ENCODE measurements at places on chromosomes 3 and 15.

- no peak for DNase-seq
Measured at GRCh38 chr3:141797819-141798447, 34.7 kb downstream of the GRK7 start.

DNA sequence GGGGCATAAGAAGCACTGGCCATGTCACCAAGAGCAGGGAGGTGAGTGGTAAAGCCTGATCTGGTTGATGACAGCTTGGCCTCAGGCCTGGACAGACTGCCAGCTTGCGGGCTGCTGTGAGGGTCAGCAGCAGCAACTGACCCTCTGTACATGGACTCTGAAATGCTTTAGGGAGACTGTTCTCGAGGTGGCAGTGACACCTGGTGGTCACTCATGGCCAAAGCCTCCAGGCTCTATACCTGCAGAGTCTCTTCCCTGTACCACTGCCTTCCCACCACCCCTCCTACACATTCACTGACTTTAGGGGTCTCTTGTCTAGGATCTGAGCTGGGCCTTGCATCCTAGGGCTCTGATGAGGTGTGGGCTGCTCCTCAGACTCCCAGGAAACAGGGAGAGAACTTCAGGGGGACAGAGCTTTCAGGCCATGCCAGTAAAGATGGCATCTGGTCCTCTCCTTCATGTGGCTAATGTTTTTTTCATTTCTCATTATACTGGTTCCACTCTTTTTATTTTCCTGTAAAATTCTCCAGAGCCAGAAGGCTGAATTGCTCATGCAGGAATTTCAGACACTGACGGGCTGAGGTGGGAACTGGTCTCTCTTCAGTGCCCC, 17.2 kb upstream of the TIMP4 start:
- no peak for DNase-seq

- DNase-seq, result peak; percentile 100
Measured at GRCh38 chr3:16461463-16462245, 51.8 kb downstream of the RFTN1 start.

DNA sequence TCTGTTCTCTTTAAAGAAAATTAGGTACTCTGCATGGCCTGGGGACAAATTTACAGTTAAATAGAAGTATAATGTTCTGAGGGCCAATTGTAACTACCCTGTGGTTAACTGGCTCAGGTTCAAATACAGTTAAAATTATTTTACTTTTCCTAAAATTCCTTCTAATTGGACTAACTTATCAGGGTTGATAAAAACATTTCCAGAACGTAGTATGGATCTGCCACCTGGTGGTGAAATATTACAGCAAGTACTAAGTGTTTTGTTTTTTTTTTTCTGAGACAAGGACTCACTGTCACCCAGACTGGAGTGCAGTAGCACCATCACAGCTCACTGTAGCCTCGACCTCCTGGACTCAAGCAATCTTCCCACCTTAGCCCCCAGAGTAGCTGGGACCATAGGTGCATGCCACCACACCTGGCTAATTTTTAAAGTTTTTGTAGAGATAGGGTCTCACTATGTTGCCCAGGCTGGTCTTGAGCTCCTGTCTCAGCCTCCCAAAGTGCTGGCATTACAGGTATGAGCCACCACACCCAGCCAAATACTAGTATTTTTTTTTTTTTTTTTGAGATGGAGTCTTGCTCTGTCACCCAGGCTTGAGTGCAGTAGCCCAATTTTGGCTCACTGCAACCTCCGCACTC, 29.2 kb downstream of the NEO1 start:
- peak; percentile 4 for DNase-seq

- no peak for DNase-seq
Measured at GRCh38 chr15:22941179-22941578, 39.0 kb downstream of the CYFIP1 start.

GRCh38 chr3:25433106-25433505, 5.0 kb downstream of the RARB start:
- DNase-seq, result no peak

DNA sequence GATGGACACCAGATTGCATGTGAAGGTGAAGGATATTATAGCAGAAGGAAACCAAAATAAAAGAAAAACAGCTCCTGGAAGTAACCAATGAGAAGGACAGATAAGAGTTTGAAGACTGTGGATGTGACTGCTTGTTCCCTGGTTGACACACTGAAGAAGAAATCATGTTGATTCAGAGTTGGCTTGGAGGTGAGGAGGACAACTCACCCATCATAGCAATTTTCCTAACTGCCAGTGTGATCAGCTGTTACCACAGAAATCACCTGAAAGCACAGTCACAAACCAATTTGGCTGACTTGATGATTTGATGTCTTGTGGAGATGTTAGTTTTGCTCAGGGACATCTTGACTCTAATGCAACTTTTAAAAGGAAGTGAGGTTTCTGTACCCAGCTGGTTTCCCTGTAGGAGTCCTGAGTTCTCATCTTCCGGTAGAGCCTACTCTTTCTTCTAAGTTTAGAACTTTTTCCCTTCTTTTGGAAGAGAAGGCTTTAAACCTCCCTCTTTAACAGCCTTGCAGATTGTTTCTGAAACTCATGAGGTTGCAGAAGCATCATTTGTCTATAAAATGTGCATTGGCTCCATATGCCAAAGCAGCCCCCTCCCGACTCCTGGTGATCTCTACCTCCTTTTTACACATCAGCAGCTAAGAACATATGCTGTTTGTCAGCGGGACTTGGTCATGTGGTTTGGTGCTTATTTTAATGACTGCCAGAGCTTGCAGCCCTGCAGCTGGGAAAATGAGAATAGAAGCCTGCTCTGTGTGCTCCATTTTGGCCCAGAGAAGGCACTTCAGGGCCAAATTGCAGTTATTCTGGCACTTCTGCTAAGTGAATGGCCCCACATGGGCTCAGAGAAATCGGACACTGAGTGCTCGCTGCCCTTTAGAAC, 10.3 kb downstream of the ATG7 start:
- DNase-seq, result no peak

DNA sequence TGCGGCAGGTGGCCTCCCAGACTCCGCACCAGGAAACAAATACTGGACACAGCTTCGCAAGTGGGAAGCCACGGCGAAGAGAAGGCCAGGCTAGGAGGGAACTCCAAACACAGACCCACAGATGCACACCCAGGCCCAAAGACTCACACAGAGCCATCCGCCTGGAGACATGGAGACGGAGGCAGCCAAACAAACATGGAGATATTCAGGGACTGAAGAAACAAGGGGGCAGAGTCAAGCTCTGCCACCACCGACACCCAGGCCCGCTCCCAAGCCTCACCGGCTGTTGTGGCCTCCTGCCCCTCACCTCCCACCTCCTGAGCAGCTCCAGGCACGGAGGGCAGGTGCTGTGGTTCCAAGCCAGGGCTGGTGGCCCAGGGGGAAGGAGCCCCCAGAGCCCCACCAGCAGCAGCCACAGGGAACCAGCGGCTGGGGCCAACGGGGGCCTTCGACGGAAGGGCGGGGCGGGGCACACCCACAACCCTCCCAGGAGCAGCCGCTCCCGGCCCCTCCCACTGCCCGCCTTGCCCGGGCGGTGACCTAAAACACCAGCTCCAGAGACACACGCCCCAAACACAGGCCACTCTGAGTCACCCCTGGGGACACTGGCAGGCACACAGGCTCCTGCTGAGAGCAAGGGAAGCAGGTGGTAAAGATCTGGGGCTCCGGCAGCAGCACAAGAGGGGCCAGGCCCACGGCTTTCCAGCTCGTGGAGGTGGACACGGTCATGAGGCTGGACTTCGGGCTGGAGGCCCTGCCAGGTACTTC, 31.9 kb downstream of the TNK2 start:
- DNase-seq, result no peak

- no peak for DNase-seq
Measured at GRCh38 chr3:160129459-160130061, 95.7 kb upstream of the C3orf80 start.

DNA sequence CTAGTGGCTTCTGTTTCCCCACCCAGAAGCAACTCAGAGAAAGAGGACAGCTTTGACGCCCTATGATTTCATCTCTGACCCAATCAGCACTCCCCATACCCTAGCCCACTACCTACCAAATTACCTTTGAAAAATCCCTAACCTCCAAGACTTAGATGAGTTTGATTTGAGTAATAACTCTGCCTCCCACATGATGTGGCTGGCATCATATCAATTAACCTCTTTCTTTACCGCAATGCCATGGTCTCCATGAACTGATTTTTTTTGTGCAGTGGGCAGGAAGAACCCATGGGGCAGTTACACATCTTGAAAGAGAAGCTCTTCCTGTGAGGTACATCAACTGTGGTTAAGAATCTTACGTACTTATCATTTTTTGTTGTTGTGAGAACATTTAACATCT, 25.5 kb upstream of the APOD start:
- DNase-seq, result no peak

- no peak for DNase-seq
Measured at GRCh38 chr3:116057400-116058006, 387.8 kb downstream of the LSAMP start.

GRCh38 chr3:154304116-154304786, 20.0 kb downstream of the DHX36 start:
- DNase-seq, result no peak

DNA sequence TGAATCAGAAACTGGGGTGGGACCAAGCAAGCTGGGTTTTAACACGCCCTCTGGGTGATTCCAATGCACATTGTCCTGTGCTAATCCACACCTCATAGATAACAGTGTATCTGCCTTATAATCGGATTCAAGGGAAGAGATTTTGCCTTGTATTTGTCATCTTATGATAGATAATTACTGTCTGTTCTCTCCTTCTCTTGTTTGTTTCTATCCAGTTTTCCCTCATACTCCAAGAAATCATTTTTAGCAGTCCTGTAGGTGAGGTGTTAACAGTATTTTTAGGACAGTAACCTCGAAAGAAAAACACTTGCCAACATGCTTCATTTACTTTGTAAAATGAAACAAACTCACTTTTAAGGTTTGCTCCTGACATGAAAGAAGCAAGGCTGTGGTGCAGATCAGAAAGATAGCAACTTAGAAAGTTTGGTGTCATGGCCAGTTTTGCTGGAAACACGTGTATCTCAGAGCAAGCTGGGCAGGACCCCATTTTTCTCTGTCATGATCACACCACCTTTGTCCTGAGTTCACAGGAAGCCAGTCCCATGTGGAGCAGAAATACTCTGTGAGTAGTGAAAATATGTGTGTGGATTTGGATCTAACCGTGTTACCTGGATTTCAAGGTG, 72.6 kb downstream of the TRAK1 start:
- no peak for DNase-seq

- peak; percentile 58 for DNase-seq
Measured at GRCh38 chr3:102225407-102226132, 209.2 kb upstream of the ZPLD1 start.

- no peak for DNase-seq
Measured at GRCh38 chr3:47578691-47579632, at the start of gene CSPG5. Gene CSPG5 (minus strand): TSS chr3:47578865. CDS start chr3:47578693, 172 bp downstream.

- DNase-seq, result no peak
Measured at GRCh38 chr3:64945171-64945729, 257.4 kb upstream of the ADAMTS9 start.

GRCh38 chr3:16467393-16467792, 46.1 kb downstream of the RFTN1 start:
- no peak for DNase-seq

- DNase-seq, result peak; percentile 90
Measured at GRCh38 chr15:62109982-62110851, 43.4 kb downstream of the C2CD4A start.

GRCh38 chr15:39934397-39935071, 619 bp downstream of the EIF2AK4 start:
- no peak for DNase-seq

GRCh38 chr3:184380185-184380626, 352 bp downstream of the CHRD start:
- no peak for DNase-seq

DNA sequence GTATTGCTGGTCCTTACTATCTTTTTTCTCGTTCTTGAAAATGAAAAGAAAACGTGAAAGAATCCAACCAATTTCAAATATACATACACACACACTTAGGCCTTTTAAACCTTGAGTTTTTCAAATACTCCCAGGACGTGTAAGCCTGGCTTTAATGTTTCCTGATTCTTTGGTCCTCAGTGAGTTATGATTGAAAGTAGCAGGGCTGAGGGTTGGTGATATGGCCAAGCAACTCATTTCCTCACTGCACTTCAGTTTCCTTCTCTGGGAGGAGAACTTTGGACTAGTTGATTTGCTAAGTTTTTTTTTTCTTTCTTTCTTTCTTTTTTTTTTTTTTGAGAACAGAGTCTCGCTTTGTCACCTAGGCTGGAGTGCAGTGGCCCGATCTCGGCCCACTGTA, 34.6 kb downstream of the CHD2 start:
- DNase-seq, result no peak

- no peak for DNase-seq
Measured at GRCh38 chr3:179375091-179375999, 27.8 kb downstream of the MFN1 start.

- no peak for DNase-seq
Measured at GRCh38 chr3:160141485-160142185, 83.6 kb upstream of the C3orf80 start.

- DNase-seq, result no peak
Measured at GRCh38 chr3:151983538-151983937, 110.1 kb downstream of the SUCNR1 start.

DNA sequence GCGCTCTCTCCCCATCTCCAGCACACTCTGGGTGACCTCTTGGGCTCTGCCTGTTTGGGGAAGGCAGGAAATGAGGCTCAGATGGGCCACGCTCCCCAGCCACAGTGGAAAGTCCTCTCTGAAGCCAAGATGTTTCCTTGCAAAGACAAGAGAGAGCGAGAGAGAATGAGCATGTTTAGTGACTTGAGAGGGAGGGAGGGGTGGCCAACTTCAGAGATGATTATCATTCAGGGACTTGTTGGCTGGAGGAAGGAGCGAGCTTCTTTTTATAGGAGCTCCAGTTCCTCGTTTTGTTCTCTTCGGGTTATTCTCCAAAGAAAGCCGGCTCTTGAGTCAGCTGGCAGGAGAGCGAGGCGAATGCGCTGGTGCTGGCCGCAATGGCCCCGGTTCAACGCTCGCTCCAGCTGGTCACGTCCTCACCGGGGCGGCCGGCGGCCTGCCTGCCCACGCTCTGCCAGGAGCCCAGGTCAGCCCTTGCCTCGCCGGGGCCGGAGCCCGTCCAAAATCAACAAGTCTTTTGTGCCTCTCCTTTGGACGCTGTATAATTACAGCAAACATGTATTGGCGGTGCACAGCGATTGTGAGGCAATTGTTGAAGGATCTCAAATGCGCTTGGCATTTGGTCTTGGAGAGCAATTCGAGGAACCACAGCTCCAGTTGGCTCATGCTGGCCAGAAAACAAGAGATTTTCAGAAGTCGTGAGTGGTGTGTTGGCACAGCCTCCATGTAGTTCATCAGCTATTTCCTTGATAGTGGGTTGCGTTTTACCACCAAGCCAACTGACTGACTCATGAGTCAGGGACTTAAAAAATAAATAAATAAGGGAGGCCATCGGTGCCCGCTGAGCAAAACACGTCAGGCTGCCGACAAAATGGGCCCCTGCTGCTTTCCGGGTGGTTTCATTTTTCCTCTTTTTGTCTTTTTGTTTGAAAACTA, 288.6 kb downstream of the UACA start:
- peak; percentile 53 for DNase-seq
